ENCODE measurements at places on chromosomes 7 and 10.

- DNase-seq: no peak
These were observed 70.9 kb downstream of the WIPF3 start for GRCh38 chr7:29877196-29877595.

DNA sequence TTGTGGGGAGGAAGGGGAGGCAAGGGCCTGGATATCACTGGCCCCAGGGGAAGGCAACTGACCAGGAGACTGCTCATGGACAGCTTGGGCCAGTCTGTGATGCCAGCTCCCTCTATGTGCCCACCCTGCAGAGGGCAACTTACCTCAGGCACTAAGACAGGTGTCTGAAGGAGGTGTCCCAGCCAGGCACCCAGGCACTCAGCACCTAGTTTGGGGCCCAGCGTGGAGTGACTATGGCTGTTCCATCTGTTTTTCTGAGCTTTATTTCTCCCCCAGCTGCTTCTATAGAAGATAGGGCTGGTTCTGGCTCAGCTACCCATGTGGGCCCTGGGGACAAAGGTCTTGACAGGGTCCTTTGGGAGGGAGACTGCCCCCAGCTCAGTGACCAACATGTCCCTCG is 150.6 kb upstream of the PCBD1 start:
- no peak for DNase-seq

DNA sequence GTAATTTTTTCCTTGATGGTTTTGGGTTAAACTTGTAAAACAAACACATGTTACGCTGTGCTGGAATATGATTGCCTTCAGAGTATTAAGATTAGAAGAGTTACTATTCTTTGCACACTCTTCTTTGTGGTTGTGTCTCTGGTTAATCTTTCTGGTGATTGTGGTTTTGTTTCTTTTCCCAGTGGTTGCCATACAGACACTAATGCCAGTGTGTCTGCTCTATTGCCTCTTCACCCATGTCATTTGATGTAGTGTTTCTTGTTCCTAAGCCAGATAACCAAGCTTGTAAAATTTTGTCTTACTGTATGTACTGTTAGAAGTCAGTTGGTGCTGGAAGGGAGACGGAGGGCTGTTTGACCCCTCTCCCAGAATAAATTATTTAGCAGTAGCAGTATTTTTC is 124.8 kb downstream of the PHTF2 start:
- no peak for DNase-seq

DNA sequence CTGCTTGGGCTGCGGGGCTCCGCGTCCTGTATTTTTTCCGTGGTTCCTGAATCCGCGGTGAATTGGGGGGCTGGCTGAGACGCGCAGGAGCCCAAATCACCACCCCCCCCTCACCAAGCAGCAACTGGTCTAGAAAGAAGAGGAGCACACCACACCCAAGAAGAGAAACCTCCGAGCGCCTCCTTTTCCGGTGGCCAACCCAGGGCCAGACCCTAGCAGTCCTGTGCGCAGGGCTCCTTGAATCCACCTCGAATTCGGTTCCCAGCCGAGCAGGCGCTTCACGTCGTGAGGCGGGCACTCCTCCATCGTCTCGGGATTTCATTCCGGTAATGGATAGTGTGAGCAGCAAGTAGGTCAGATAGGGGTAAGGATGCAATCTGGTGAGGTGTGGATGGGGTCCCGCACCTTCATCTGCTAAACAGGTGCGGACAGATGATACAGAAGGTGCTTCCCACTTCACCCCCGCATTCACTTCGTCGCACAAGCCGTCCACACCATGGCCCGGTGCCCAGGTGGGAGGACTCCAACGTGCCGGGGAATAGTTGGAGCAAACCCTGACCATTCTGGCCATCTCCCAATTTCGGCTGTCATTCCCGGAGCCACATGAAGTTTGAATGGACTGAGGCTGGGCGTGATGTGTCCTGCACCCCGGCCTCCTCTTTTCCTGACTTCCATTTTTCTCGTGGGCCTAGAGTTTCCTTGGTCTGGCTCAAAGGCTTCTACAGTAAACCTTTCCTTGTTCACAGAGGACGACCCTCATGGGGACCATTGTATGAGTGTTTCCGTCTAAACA is 19.8 kb upstream of the ZNF273 start:
- no peak for DNase-seq

GRCh38 chr7:27145165-27145913 is 1.9 kb upstream of the HOXA5 start:
- no peak for DNase-seq

All from GM18507 (cell line).